ENCODE measurements at places on chromosomes 12 and 14.
A peak's percentile ranks its signal among the peaks of the same experiment; 100 is the strongest.

GRCh38 chr12:78088391-78088832 lies 257.7 kb downstream of the NAV3 start:
- DNase-seq = no peak

DNA sequence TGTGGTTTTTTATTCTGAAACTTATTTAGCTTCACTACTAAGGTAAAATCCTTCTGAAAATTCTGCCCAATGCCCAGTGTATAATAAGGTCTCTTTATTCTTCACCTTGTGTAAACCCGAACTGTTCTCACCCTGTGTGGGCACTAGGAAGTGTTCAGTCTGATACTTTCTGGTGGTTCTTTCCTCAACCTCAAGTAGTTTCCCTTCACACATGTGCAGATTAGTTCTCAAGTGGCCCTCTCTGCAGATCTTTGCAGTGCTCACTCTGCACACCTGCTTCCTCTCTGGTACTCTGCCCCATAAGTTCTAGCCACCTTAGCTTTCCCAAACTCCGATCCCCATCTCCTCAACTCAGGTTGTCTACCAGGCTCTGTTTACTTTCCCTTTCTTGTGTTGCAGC lies 61.6 kb downstream of the RAD51B start:
- peak; percentile 10 for DNase-seq

- DNase-seq = no peak
These were observed 6.6 kb downstream of the TXNDC16 start for GRCh38 chr14:52545584-52546317.

DNA sequence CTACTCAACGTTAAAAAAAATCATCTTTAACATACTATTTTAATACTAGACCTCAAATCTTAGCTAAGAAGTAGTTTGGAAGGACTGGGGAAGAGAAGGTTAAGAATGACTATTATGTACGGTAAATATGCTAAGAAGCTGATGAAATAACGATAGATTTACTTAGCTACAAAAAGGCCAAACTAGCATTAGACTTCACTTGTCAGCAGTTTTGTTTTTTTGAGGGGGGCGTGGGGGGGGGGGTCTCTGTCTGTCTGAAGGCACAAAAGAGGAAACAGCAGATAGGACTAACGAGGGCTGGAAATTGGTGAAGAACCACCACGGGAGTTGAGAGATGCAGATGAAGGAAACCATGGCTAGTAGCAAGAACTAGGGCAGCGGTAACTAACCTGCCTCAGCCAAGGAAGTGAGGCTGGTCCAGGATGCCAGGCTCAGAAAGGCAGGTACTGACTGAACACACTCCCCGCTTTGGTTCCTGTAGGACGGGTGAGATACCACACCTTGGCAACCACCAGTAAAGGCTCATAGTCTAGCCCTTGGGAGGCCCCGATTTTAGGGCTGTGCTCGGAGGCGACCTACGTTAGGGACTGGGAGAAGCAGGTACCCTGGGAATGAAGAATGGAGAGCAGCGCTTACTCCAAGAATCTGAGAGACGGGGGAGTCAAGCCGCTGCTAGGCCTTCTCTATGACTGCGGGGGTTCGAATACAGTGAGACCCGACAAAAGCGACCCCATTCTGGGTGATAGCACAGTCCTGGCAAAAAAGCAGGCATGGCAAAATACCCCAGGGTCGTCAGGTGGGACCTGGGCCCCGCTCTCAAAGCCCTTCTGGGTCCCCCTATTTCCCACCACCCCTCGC lies 675 bp downstream of the NEDD8 start:
- DNase-seq = no peak

DNA sequence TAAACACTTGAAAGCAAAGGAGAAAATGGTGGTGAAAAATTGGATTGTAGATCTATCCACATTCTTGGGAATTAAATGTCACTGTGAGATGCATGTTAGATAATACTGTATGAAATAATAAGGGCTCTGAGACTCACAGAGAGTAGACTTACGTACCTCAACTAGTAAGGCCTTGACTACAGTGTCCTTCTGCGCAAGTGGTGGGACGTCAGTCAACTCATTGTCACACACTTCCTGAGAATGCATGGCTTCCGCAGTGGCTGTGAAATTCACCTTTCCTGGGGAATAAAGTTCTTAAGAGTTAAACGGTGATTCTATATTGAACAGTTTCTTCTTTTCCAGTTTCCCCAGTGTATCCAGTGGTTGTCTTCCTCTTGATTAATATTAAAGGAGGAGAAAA lies 32.6 kb upstream of the PZP start:
- no peak for DNase-seq

DNA sequence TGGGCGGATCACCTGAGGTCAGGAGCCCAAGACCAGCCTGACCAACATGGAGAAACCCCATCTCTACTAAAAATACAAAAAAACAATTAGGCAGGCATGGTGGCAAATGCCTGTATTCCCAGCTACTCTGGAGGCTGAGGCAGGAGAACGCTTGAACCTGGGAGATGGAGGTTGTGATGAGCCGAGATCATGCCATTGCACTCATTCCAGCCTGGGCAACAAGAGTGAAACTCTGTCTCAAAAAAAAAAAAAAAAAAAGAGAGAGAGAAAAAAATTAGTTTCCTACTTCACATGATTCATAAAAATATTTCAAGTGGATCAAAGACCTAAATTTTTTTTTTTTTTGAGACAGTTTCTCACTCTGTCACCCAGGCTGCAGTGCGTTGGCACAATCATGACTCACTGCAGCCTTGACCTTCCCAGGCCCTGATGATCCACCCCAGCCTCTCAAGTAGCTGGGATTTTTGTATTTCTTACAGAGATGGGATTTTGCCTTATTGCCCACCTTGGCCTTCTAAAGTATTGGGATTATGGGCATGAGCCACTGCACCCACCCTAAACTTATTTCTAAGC lies 24.9 kb downstream of the FCF1 start:
- no peak for DNase-seq

GRCh38 chr12:3718100-3718499 lies 34.8 kb downstream of the CRACR2A start:
- no peak for DNase-seq

GRCh38 chr14:74524076-74524811 lies 30.7 kb downstream of the ISCA2 start:
- DNase-seq = no peak

All from T47D (cell line).